Activated CD4-positive, alpha-beta T cell treated with anti-CD3 and anti-CD28 coated beads for 4 hours (primary cell): ENCODE measurements at places on chromosomes 7 and 10.

DNA sequence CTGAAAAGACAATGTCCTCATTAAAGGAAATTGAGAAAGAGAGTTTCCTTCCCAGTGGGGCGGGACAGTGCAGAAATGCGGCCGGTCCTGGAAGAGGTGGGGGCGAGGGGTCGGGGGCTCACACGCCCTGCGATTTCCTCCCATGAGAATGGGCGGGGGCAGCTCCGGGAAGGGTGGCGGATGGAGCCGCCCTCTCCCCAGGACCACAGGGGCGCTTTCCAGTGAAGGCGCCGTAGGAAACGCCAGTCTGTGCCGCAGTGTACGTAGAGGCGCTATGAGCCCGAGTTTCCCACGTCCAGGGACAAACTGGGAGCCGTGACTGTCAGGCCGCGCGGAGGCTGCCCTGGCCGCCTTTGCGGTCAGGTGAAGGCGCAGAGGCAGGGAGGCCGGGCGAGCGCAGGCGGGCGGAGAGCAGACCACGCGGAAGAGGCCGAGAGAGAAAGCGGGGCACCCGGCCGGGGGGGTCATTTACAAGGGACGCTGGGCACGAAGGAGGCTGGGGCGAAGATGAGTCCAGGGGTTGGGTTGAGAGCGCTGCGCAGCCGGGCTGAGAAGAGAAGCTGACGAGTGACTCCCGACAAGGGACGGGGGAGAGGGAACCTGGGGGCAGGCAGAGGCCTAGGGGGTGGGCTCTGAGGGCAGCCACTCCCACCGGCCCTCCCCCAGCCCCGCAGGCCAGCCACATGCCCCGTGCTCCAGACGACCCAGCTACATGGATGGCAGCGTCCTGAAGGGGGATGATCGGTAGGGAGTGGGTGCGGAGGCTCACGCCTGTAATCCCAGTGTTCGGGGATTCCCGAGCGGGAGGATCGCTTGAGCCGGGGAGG is 45.0 kb downstream of the ALOX5 start:
- DNase-seq, result peak; percentile 42

DNA sequence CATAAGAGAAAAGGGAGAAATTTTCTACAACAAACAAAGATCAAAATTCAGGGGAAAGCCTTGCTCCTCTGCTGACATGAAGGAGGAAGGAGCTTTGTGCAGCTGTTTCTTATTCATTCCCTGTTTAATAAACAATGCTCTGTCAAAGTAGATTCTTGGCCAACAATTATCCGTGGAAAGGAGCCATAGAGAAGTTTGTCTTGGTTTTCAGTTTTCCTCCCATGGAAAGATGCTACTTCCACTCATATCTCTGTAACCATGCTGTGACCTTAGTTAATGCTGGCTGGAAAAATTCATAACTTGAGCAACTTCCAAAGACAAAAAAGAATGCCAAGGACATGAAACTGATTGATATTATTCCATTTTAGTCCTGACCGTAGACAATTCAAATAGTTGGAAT is 8.1 kb downstream of the DDC start:
- DNase-seq, result no peak

GRCh38 chr7:93723424-93724124 is 149.1 kb upstream of the CALCR start:
- DNase-seq, result no peak

GRCh38 chr10:52488606-52489485 is 174.8 kb downstream of the DKK1 start:
- no peak for DNase-seq

- DNase-seq, result peak; percentile 15
Observed at GRCh38 chr7:65980478-65981250, 1.3 kb downstream of the GUSB start.

DNA sequence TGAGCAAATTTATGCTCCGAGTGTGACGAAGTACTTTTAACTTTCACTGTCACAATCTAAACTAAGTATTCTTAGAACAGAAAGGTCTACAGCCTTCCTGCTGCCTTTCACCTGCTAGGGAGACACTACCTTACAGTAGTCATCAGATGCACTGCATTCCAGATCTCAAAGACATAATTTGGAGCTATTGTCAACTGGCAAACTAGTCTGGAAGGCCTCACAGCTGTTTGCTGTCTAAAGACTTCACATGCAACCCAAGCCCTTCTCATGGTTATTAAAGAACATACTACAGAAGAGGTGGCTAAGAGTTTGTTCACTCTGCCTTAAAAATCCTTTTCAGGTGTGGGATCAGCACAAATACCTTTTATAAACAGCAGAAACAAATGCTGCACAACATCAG is 91.8 kb upstream of the KCNIP2 start:
- no peak for DNase-seq

DNA sequence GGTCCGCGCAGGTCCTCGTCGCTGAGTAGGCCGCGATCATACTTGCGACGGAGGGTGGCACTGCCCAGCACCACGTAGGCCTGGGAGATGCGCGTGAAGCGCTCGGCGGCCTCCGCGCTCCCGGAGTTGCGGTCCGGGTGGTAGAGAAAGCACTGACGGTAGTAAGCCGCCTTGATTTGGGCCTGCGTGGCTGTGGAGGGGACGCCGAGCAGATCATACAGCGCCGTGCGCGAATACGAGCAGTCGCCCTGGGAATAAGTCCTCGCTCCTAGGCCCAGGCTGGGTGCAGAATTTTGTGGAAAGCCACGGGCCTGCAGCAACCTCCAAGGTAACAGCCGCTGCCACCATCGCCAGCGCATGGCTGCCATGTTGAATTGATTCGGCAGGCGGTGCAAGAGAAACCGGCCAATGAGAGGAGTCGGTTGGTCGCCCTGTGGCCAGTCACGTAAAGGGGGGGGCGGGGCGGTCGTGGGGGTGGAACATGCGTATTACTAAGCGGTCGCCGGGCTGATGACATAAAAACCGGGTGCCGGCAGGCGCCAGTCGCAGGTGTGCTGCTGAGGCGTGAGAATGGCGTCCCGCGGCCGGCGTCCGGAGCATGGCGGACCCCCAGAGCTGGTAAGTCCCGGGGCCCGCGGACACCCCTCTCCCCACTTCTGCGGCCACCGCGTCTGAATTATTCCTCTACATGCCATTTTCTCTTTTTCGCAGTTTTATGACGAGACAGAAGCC is at the start of the genes BUD23 and DNAJC30:
Gene BUD23, plus strand, starts transcription at position 542 of the 732 bp plus-strand sequence. Its CDS starts 29 bp downstream, at position 571.
Gene DNAJC30, minus strand, starts transcription at position 398 of the 732 bp plus-strand sequence. Its CDS starts 30 bp downstream, at position 368.
- DNase-seq, result peak; percentile 97

DNA sequence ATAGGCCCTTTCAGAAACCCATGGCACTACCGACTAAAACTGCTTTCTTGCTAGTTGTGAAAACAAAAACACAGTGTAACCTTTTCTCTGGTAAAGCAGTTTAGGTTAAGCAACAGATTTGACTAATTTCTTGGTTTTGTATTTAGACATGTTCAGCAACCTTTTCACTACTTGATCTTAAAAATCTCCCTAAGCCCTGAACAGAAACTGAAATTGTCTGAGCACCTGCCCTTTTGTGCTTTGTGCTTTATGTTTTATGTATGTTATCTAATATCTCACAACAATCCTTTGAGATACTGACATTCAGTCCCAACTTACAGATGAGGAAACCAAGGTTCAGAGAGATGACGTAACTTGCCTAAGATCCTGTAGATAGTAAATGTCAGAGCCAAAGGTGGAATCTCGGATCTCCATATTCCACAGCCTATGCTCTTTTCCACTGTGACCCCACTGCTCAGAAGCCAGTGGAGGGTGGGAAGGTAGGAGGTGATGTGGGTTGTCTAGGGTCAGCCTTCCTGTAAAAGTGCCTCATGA is 146.6 kb downstream of the LCOR start:
- DNase-seq, result no peak

- DNase-seq, result no peak
Observed at GRCh38 chr10:112615269-112615668, 168.3 kb downstream of the VTI1A start.

GRCh38 chr10:109956454-109957091 is 33.3 kb upstream of the XPNPEP1 start:
- peak; percentile 7 for DNase-seq

DNA sequence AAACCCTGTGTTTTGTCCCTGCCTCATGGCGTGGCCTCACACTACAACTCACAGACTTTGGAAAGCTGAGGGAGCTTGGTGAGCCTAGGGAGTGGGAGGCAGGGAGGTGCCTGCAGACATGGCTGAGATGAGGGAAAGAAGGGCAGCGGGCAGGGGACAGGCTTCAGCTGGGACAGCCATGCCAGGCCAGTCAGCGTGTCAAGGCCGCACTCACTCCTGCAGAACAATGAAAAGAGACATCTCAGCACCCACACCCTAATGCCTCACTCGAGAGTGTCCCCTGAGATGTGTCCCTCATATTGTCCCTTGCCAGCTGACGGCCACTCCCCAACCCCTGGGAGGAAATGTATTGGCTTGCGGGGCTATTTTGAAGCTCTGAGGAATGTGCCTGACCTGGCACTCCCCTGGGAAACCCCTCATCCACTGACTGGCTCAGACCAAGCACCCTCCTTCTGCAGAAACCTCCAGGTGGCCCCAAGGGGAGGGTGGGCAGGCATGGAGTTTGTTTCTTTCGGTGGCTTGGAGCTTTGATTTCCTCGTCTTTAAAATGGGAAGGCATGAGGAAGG is 31.6 kb downstream of the SH3PXD2A start:
- no peak for DNase-seq

DNA sequence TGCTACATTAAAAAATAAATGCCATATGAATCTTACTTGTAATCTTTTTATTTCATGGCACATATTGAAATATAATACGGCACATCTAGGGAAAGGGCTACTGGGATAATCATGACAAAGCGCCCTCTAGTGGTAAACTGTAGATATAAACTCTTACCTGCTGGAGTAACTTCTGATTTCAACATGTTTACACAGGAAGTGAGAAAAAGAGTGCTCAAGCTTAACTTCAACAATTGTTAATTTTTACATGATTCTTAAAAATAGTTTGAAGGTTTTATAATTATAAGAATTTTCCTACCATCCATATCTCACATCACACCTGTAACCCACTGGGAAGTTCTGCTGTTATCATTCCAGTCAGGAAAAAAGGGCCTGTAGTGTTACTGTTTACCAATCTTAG is 2.0 kb upstream of the HEPACAM2 start:
- DNase-seq, result no peak
